ENCODE measurements at places on chromosomes 3 and 15.

GRCh38 chr15:74396445-74397238 lies 29.2 kb upstream of the CYP11A1 start:
- DNase-seq: no peak

- no peak for DNase-seq
Measured at GRCh38 chr3:9373465-9373864, 10.6 kb downstream of the THUMPD3 start.

DNA sequence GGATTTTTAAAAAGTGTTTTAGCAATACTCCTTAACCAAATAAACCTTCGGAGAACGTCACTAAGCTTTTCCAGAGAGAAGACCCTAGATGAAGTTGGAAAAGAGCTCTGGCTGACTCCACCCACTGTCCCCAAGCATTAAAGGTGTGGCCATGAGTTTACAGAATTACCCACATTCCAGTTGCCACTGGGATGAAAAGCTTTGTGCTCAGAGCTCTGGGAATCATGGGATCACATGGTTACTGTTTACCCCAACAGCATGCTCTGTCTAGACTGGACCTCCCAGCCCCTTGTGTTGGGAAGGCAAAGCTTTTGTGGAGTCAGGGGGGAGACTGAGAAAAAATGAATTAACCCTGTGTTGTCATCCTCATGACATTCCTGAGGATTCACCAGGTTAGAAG lies 55.3 kb downstream of the CCK start:
- no peak for DNase-seq

GRCh38 chr15:92143765-92144164 lies 249.9 kb upstream of the ST8SIA2 start:
- DNase-seq: no peak

- DNase-seq: no peak
Measured at GRCh38 chr15:70093481-70094319, 4.0 kb downstream of the TLE3 start.

GRCh38 chr3:127781411-127782001 lies 40.8 kb downstream of the MGLL start:
- DNase-seq: no peak

GRCh38 chr3:98827221-98827920 lies 64.2 kb downstream of the ST3GAL6 start:
- no peak for DNase-seq

GRCh38 chr3:197495999-197496745 lies 59.6 kb downstream of the BDH1 start:
- no peak for DNase-seq

DNA sequence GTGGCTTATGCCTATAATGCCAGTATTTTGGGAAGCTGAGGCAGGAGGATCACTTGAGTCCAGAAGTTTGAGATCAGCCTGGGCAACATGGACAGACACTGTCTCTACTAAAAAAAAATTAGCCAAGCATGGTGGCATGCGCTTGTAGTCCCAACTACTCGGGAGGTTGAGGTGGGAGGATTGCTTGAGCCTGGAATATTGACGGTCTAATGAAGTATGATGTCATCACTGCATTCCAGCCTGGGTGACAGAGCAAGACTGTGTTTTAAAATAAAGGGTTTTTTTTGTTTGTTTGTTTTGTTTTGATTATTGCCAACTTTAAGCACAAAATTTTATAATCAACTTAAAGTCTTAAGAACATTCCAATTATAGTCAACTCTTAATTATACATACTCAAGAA lies 6.8 kb downstream of the PLSCR1 start:
- no peak for DNase-seq

DNA sequence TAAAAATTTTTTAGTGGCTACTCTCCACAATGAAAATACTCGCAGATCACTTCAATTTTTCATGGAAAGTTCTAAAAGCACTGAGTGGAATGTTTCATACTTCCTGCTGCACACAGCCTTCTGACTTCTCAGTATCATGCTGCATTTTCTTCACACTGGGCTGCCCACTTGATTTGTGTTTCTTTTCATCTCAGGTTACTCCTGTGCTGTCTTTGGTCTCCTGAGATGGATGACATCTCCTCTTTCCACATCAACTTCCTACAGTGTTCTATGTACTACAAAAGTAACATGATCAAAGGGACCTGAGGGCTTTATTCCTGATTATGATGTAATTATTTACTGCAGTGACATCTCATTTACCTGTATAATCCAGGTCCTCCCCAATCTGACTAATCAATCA lies 927.7 kb downstream of the ROBO2 start:
- no peak for DNase-seq

Data from testis (tissue), 5 donors.